ENCODE measurements at places on chromosomes 11 and 22.

DNA sequence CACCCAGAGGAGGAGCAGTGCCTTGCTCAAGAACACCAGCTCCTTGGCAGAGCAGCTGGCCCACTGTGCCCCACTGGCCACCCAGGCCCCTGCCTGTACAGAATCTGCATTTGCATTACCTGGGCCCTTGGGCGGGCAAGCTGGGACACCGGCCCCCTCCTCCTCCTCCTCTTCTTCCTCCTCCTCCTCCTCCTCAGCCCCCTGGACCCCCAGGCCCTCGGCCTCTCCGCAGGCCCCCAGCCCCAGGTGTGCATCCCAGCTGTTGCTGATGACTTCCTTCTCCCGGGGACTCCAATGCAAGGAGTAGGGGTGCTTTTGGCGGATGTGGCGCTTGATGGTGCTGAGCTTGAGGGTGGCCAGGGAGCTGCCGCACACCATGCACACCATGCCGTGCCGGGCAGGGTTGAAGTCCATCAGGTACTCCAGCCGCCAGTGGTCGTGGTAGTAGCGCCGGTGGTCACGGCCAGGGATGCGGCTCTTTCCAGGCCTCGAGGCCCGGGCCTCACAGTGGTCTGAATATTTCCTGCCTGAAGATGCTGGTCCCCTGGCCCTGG is 2.8 kb downstream of the ZFTA start:
- DNase-seq: no peak

DNA sequence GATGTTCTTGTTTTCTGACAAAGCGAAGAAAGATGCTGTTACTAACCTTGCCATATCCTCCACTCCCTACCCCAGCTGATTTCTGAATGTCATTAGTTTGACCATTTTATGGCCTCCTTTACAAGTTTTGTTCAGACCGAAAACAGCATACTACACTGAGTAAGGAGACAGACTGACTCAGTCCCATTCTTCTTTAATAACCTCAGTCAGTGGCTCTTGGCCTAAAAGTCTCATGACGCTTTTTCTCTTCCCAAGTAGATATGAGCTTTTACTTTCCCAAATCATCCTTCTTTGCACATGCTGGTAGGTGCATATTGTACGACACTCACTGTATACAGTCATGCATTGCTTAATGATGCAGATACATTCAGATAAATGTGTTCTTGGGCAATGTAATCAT is 8.0 kb upstream of the FIBIN start:
- no peak for DNase-seq

GRCh38 chr11:48081151-48082010 is 101.0 kb downstream of the PTPRJ start:
- no peak for DNase-seq

- DNase-seq: no peak
Observed at GRCh38 chr11:101516546-101516945, 67.3 kb downstream of the TRPC6 start.

DNA sequence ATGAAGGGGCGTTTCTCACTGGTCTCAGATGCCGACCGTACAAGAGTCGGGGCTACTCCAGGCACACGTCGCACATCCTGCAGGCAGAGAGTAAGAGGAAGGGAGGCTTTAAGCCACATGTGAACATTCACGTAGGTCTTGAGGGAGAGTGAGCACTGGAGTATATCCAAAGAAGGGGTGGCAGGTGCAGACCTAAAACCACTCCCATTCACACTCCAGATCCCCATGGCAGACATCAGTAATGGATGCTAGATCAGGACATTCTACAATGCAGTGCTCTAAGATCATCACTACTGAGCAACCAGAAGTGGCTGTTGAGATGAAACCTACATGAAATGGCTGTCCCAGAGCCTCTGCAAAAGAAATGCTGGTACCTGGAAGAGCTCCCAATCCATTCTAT is 39.0 kb downstream of the WT1 start:
- no peak for DNase-seq

DNA sequence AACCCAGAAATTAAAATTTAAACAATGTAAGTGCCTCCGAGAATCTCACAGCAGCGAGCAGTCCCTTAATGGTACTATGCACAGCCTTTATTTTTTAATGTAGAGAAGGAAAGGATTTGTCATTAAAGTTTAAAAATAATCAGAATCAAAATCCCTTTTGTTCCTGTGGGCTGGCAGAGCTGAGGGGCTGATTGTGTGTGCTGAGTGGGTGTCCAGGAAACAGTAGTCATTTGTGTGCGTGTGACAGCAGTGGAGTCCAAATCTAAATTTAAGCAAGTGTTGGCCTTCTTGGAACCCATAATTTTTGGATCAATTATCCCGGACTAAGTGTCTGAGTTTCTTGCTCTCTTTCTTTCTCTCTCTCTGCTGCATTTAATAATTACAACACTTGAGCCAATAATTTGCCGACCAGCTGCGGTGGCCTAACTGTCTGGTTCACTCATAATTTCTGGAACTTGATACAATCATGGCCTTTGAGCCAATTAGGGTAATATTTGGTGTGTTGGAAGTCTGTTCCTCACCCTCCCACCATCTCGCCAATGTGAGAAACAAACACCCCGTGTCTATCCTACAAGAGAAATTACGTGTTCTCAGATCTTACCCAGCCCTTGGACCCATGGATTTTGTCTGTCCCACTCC is 528.0 kb downstream of the SOX6 start:
- no peak for DNase-seq

Measured in NCI-H774 (cell line).